ENCODE measurements at places on chromosomes 2 and 18.

DNA sequence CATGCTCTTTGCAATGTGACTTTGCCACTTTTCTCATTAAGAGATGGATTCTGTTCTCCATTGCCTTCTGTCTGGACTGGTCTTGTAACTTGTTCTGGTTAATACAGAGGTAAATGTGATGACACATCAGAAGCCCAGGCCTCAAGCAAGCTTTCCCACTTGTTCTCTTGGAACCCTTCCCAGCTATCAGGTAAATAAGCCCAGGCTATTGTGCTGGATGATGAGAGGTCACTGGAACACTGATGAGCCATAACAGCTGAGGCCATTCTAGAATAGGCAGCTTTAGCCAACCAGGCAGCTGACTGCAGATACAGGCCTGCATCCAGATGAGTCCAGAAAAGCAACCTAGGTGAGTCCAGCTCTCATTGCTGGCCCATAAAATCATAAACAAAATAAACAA is 1007.0 kb upstream of the ACVR2A start:
- DNase-seq: no peak

DNA sequence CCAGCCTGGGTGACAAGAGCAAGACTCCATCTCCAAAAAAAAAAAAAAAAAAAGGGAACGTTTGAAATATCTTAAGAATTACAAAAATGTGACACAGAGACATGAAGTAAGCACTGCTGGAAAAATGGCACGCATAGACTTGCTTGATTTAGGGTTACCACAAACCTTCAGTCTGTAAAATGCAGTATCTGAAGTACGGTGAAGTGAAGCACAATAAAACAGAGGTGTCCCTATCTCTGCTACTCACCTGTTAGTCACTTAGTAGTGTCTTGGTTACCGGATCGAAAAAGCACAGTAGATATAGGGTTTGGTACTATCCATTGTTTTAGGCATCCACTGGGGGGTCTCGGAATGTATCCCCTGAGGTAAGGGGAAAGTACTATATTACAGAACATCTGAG is 11.6 kb upstream of the GREB1L start:
- DNase-seq: no peak

- no peak for DNase-seq
Measured at GRCh38 chr18:78753240-78753639, 226.4 kb upstream of the SALL3 start.

- no peak for DNase-seq
Measured at GRCh38 chr2:25122367-25122766, 46.0 kb downstream of the POMC start.

- no peak for DNase-seq
Measured at GRCh38 chr2:215839816-215840215, 173.5 kb downstream of the MREG start.
